GM19239 (cell line): ENCODE measurements at places on chromosomes 2 and 18.

DNA sequence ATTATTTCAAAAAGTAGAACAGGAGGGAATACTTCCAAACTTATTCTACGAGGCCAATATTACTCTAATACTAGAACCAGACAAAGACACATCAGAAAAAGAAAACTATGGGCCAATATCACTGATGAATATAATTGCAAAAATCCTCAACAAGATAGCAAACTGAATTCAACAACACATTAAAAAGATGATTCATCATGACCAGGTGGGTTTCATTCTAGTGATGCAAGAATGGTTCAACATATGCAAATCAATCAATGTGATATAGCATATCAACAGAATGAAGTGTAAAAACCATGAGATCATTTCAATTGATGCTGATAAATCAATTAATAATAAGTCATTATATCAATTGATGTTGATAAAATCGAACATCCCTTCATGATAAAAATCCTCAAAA is 22.4 kb upstream of the EML6 start:
- no peak for DNase-seq

- DNase-seq = no peak
Measured at GRCh38 chr2:222606306-222606705, 49.6 kb downstream of the FARSB start.

DNA sequence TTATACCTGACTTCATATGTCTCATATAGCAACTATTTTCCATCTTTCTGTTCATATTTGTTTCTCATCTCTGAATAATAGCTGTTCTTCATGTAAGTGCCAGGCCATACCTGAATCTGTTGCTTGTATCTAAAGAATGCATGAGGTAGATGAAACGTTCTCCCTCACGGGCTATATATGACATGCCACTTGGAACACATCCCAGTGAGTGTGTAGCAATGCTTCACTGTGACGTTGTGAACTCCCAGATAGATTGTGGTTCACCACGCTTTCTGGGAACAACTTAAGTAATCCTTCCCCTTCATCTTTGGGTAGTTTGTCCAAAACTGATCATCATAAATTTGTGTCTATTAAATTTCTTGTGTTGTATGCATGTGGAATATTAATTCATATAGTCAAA is 60.1 kb downstream of the RDH14 start:
- DNase-seq = no peak

DNA sequence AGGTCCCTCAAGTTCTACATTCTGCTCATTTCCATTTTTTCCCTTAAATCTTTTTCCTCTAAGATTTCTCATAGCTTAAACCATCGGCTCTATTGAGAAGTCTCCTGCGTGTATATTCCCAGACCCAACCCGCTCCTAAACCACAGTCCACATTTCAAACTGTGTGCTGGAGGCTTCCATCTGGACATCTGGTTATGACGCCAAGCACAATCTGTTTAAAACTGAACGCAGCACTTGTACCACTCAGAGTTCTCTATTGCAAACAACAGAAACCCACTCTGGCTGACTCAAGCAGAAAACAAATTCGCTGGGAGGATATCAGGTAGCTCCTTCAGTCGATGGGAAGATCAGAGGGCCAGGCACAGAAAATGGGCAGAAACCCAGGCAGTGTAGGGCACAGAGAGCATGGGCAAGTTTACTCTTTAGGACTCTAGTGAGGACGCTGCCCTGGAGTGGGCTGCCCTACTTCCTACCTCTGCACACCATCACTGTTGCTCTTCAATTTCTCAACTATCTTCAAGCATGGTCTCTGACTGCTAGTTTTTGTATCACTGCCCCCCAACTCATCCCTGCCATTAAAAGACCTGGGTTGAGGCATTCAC is 5.6 kb upstream of the EML4 start:
- DNase-seq = no peak

DNA sequence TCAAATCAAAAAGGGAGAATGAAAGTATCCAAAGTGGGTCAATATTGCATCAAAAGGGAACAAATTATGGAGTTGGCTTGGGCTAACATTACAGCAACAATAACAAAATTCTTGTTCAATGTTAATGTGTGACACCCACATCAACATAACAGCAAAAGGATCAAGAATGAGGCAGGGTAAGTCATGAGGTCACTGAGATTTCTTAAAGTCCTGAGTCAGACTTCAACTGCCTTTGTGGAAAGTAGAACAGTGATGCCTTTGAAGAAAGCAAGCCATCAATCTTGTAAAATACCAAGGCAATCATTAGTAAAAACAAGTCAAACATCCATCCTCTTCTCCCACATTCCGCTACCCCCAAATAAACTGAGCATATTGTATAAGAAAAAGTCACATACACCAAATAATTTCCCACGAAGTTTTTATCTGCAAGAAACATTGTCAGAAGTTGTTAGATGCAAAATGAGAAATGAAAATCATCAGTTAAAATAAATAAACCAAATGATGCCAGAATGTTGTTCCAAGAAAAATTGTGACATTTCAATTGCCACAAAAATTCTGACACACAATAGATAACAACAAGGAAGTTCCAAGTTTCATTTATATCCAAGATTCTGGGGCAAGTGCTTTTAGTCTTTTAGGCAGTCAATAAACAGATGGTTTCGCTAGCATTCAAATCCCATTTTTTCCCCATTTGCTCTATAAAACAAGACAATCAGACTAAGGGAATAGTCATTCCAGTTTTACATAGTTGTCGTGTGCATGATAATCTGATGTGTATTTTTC is 216.1 kb upstream of the SETBP1 start:
- no peak for DNase-seq

GRCh38 chr2:9765611-9766531 is 77.4 kb upstream of the TAF1B start:
- no peak for DNase-seq

- DNase-seq = no peak
Measured at GRCh38 chr18:57715671-57716070, 87.4 kb downstream of the ATP8B1 start.

- DNase-seq = no peak
Measured at GRCh38 chr2:17911491-17912260, 33.2 kb downstream of the KCNS3 start.

- no peak for DNase-seq
Measured at GRCh38 chr2:154097833-154098398, 226.2 kb downstream of the GALNT13 start.

GRCh38 chr2:42835577-42836371 is 43.4 kb upstream of the HAAO start:
- no peak for DNase-seq

DNA sequence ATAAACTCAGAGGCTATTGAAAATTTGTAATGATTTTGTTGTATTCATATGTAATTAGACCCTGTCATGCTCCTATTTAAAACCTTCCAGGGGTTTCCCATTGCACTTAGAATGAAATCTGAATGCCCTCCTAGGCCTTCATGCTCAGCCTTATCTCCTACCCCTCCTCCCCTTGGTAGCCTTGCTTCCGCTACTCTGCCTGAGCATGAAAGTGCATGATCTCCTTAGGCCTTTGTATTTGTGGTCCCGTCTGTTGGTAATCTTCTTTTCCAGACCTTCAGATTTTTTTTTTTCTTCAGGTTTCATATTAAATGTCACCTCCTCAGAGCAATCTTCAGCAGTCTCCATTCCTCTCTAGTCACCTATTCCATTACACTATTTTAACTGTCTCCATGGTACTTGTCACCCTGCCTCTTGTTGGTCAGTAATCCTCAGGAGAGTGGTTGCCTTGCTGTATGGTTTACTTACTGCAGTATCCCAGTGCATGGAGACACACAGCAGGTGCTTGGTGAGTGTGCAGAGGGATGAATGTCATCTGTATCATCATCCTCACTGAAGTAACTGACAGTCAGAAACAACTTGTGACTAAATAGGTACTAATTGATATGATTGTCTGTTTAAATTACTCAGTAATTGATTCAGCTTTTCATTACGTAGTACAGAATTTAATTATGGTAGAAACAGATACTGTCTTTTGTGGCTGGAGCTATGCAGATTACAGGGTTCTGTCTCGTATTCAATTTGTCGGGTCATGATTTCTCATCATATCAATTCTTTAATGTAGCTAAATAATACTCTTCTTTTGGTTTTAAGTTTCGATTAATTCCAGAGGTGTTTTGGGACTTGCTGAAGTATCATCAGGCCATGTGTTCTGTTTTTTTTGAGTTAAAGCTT is 63.9 kb downstream of the PHLPP1 start:
- no peak for DNase-seq
